ENCODE measurements at places on chromosomes 5 and 9.
A peak's percentile ranks its signal among the peaks of the same experiment; 100 is the strongest.

GRCh38 chr5:3925022-3925421 lies 329.4 kb downstream of the IRX1 start:
- DNase-seq = no peak

DNA sequence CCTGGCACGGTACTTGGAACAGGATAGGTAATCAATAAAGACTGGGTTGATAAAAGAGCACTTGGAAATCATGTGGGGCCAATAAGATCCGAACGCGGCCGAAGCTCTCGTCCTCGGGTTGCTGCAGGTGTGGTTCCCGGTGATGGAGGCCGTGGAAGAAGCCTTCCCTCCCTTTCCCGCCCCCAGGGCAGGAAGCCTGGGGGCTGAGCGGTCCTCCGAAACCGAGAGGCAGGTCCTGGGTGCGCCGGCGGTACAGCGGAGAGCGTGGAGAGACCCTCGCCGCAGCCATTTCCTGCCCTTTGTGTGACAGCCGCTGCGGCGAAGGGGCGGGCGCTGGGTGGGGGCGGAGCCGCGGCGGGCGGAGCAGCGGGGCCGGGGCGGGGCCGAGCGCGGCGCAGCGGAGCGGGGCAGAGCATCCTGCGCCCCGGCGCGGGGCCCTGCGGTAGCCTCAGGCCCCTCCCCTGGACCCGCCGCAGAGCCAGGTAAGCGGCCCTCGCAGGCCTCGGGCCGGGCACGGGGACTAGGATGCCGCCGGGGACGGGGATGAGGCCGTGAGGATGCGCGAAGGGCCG lies at the start of gene CYFIP2:
CYFIP2 (plus strand) TSS at position 410 of the 572 bp plus-strand sequence. CDS start 19,239 bp downstream, outside the sequence.
- DNase-seq = no peak

DNA sequence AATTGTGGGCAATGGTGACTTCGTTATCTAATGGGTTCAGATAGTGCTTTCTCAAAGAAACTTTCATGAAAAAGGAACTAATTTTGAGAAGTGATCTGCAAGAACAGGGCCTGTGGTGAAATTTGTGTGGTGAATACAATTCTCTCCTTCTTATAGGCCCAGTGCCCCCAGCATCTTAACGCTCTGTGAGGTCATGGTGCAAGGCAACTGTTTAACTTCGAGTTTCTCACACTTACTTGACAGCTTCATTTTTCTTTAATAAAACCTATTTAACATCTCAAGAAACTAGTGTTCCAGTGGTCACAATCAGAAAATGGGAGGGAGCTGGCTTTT lies 69.2 kb downstream of the FAM114A2 start:
- no peak for DNase-seq

GRCh38 chr5:137492331-137492730 lies 6.8 kb downstream of the SPOCK1 start:
- peak; percentile 32 for DNase-seq

- DNase-seq = no peak
These were observed 29.5 kb downstream of the MAMDC2 start for GRCh38 chr9:70073193-70073592.

DNA sequence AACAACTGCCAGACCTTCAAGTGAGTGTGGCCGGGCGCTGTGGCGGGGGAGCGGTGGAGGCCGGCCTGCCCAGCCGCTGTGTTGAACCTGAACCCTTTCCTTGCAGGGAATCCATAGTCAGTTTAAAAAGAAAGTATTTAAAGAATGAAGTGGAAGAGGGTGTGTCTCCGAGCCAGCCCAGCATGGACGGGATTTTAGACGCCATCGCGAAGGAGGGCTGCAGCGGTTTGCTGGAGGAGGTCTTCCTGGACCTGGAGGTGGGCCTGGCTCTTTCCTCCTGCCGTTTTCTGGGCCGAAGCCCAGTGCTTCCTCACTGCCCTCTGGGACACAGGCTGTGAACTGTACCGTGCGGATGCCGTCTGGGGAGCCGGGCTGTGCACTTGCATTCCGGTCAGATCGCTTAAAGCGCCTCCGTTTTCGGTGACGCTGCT lies 19.1 kb downstream of the EXOC3 start:
- DNase-seq = no peak

GRCh38 chr9:99561961-99562565 lies 259.6 kb upstream of the NR4A3 start:
- DNase-seq = no peak

GRCh38 chr5:2217219-2217618 lies 334.5 kb upstream of the IRX4 start:
- DNase-seq = no peak

DNA sequence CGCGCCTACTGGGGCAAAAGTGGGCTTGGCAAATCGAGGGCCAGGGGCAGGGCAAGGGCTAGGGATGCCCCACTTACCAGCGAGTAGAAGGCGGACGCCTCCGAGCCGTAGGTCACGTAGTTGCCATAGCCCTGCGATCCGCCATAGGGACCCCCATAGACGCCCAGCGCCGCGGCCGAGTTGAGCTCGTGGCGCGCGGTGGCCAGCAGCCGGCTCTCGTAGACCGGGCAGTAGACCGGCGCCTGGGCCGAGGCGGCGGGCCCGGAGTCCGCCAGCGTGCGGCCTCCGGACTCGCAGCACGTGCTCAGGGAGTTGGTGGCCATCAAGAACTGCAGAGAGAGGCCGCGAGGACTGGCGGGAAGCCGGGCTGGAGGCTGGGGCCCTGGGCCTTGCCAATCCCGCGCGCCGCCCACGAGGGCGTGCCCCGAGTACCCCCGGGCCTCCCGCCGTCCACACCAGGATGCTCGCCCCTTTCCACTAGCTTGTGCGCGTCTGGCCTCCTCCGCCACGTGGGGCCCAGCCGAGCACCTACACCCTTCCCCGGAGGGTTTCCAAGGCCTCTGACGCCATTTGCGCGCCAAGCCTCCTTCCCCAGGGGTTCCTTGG lies 891 bp downstream of the IRX4 start:
- DNase-seq = no peak

DNA sequence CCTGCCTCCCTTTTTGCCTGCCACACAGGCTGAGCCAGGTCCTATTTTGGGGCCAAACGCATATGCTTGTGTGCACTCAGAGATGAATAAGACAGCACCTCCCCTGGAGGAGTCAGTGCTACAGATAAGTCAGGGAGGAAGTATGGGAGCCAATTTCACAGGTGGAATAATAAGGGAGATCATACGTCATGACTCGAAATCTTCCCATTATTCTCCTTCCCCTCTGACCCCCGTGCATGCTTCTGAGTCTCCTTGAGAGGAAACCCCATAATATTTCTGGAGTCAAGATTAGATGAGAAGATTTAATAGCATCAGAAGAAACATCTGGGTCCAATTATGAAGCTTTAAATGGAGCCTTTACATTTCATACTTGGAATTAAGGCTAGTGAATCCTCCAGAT lies 15.1 kb upstream of the ZCCHC7 start:
- no peak for DNase-seq

DNA sequence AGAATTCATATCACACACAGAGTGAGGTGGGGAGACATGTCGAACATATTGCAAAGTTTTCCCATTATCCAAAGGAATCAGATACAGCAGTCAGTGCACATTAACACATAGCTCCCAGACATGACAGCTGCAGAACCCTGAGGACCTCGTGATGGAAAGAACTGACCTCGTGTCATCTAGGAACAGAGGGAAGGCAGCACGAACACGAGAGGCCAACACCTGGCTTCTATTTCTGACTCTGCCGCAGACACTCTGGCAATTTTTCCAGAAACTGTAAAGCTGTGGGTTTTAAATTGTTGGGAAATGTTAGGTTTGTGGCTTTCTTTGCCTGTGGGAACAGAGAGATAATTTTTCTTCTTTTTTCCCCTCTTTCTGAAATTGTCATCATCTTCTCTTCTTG lies 315.0 kb upstream of the PIK3R1 start:
- peak; percentile 38 for DNase-seq

DNA sequence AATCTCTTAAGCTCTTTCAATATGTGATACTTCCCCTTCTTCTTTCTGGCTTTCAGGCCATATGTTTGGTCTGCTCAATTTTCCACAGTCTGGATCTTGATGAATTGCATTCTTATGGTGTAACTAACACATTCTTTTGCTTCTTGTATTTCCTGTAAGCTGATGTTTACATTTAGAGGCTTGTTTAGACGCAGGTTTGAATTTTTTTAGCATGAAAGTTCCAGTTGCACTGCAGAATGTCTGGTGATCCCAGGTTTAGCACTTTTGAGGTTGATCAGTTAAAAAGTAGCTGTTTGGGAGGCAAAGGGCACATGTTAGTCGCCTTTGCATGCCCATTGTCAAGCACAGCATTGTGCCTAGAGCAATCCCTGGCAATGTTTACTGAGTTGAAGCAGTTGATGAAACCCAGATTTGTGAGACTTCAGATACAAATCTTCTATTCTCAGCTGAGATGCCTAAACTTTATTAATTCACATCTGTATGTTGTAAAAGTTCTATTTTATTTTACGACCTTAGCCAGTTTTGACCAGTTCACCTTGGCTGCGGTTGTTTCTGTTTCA lies 59.6 kb upstream of the SPATA31C2 start:
- DNase-seq = peak; percentile 39

GRCh38 chr5:3590967-3591900 lies 4.4 kb upstream of the IRX1 start:
- no peak for DNase-seq

DNA sequence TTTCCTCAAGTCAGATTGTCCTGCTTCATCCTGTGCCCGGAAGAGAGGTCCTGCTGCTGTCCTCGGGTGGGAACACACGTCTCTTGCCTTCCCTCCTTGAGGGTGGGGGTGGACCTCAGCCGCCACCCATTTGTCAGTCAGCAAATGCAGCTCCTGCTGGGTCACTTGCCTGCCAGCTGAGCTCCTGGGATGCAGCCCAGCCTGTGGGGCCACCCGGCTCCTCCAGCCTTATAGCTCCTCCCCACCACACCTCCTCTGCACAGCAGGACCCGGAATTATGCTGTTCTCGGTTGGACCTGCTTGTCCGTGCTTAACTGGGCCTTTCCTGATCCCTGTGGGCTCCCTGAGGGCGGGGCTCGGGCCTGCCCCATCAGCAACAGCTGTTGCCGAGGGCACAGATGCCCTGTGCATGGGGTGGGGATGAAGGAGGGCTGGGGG lies 52.7 kb downstream of the RXRA start:
- DNase-seq = no peak

- no peak for DNase-seq
These were observed 268.2 kb downstream of the BRINP1 start for GRCh38 chr9:119101048-119101447.

DNA sequence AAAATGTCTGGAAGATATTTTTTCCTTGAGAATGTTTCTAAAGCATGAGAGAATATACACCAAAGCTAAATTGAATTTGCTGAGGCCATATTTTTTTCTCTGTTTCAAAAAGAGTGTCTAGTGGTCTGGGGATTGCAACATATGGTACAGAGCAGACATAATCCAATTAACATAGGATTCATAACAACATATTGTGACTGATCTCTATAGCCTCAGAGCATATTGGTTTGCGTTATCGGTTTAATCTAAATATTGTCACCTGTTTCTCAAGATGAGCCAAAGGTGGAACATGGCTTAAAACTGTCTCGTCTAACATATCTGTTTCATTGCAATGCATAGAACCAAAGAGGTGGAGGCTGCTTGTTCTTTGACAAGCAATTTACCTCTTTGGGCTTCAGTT lies 3.9 kb downstream of the PPP3R2 start:
- no peak for DNase-seq

GRCh38 chr9:105963343-105964099 lies 269.2 kb downstream of the TMEM38B start:
- no peak for DNase-seq

DNA sequence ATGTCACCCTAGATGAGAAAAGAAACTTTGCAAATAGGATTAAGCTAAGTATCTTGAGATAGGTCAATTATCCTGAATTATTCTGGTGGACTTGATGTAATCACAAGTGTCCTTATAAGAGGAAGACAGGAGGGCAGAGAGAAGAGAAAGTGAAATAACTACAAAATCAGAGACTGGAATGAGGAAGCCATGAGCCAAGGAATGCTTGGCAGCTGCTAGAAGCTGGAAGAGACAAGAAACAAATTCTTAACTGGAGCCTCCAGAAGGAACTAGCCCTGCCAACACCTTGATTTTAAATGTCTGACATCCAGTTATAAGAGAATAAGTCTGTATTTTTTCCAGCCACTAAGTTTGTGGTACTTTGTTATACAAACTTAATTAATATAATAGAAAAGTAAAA lies 480.0 kb downstream of the NR2F1-AS1 start:
- DNase-seq = no peak

GRCh38 chr9:109181284-109181683 lies 14.2 kb upstream of the FRRS1L start:
- DNase-seq = no peak

GRCh38 chr9:26159575-26160392 lies 481.5 kb upstream of the TUSC1 start:
- no peak for DNase-seq

DNA sequence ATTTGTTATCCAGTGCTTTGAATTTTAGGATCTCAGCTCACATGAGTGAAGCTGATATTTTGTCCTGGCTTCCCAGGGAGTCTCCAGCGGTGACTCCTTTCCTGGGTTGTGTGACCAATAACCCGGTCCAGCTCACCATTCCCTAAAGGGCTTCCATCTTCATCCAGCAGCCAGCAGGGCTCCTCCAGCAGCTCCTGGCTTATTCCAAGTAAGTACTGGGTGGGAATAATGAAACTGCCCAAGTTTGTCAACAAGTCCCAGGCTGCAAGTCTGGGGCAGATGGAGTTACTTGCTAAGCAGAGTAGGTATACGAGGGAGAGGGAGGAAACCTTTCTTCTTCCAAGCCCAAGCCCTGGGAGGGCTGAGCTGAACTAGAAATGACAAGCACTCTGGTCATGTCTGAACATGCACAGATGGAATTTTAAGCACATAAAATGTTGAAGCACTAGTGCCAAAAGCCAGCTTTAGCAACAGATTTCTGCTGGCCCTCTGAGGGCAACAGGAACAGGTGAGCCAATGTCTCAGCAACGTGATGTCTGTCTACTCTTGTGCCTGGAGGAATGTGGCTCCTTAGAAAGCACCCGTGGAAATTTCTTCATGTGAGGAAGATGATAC lies 153.7 kb upstream of the DAPK1 start:
- no peak for DNase-seq

- no peak for DNase-seq
These were observed at the start of gene TRIM14 for GRCh38 chr9:98118640-98119601. Gene TRIM14, minus strand, starts transcription at chr9:98119222. Its CDS starts 34 bp downstream, at chr9:98119188.

- no peak for DNase-seq
These were observed 67.2 kb downstream of the MRPL36 start for GRCh38 chr5:1732238-1732941.

GRCh38 chr5:113095831-113096230 lies 119.2 kb downstream of the DCP2 start:
- no peak for DNase-seq

GRCh38 chr9:117266855-117267497 lies 147.9 kb downstream of the ASTN2 start:
- no peak for DNase-seq
